Spleen (tissue), 13 donors: ENCODE measurements at places on chromosomes 13 and 19. TPM values are rescaled to one million over a fixed set of nuclear protein-coding genes. Genes with fewer than 3 reads are reported as not detected.

GRCh38 chr13:45063261-45063860, 56.9 kb upstream of the GTF2F2 start:
- H3K4me3 ChIP-seq, result no peak overlapping the region
- no peak overlapping the region for H3K27ac ChIP-seq
- H3K36me3 ChIP-seq, result no peaks in the 10 kb centered on the region
- H3K27me3 ChIP-seq, result no peaks in the 10 kb centered on the region
- no peak for DNase-seq

DNA sequence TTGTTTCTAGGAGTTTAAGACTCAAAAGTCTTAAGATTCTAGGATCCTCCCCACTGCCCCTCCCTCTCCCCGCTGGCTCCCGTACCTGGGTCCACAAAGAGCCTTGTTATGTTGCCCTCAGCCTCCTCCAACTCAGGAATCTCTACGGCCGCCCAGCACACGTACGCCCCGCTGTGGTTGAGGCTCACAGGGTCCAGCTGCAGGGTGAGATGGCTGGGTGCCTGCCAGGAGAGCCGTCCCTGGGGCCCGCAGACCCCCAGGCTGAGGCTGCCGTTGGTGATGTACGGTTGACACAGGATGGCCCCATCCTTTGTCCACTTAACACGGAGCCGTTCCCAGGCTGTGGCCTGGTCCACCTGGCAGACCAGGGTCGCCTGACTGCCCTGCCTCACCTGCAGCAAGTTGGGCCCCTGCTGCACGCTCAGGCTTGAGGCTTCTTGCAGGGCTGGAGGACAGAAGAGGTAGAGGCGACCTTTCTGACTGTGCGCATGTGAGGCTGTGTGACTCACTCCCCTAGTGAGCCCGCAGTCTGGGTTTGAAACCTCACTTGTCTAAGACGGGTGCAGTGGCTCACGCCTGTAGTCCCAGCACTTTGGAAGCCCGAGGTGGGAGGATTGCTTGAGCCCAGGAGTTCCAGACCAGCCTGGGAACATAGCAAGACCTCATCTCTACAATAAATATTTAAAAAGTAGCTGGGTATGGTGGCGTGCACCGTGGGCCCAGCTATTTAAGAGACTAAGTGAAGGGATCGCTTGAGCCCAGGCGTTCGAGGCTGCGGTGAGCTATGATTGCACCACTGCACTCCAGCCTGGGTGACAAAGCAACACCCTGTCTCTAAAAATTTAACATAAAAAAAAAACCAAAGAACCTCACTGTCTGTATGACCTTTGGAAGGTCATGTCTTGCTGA, 4.0 kb downstream of the TMIGD2 start:
- H3K4me3 ChIP-seq, result no peak overlapping the region
- H3K36me3 ChIP-seq, result no peaks in the 10 kb centered on the region
- no peak for DNase-seq
- H3K27me3 ChIP-seq, result peaks cover 43% of the 10 kb centered on the region

Gene IRF3
- 87.9 TPM for total RNA-seq

DNA sequence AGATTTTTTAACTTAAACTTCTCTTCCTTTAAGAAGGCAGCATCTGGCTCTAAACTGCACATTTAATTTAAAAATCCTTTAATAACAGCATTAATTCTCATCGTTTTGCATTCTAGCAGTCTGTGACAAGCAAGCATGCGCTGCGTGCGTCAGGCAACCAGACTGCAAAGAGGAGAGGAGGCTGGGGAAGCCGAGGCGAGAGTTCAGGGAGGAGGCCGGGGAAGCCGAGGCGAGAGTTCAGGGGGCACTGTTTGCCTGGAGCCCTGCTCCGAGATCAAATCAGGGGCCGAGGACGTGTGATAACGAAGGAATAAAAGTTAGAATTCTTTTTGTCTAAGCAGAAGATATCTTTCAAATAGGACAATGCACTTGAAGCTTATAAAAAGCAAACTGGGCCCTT, 435.7 kb downstream of the EFNB2 start:
- H3K36me3 ChIP-seq, result no peaks in the 10 kb centered on the region
- H3K27me3 ChIP-seq, result no peaks in the 10 kb centered on the region

- no peaks in the 10 kb centered on the region for H3K36me3 ChIP-seq
- H3K4me3 ChIP-seq, result no peak overlapping the region
- DNase-seq, result no peak
- H3K4me1 ChIP-seq, result no peaks in the 10 kb centered on the region
- no peak overlapping the region for H3K27ac ChIP-seq
Measured at GRCh38 chr13:44163108-44163507, 210.5 kb upstream of the SERP2 start.

- DNase-seq, result peak; percentile 59
- no peak overlapping the region for H3K27ac ChIP-seq
- H3K4me3 ChIP-seq, result peak overlapping the region; percentile 55
- H3K27me3 ChIP-seq, result peaks cover 14% of the 10 kb centered on the region
Measured at GRCh38 chr13:113129480-113129879, 6.9 kb downstream of the F10 start.

- no peaks in the 10 kb centered on the region for H3K27me3 ChIP-seq
- H3K4me3 ChIP-seq, result no peak overlapping the region
- H3K27ac ChIP-seq, result no peak overlapping the region
- peaks cover 12% of the 10 kb centered on the region for H3K36me3 ChIP-seq
Measured at GRCh38 chr19:43584484-43584883, 8.9 kb downstream of the PINLYP start.

DNA sequence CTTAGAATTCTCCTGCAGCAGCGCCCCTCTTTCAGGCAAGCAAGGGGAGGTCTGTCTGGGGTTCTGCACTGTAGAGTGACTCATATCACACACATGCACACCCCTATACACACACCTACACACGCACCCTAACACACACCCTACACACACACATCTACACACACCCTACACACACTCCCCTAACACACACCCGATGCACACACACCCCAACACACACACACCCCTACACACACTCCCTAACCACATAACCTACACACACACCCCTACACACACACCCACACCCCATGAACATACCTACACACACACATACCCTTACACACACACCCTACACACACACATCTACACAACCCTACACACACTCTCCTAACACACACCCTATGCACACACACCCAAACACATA, 493.2 kb downstream of the IRS2 start:
- no peak overlapping the region for H3K4me3 ChIP-seq
- H3K4me1 ChIP-seq, result no peaks in the 10 kb centered on the region
- no peaks in the 10 kb centered on the region for H3K36me3 ChIP-seq
- no peaks in the 10 kb centered on the region for H3K27me3 ChIP-seq
- DNase-seq, result no peak

- H3K4me1 ChIP-seq, result no peaks in the 10 kb centered on the region
- no peaks in the 10 kb centered on the region for H3K27me3 ChIP-seq
- H3K27ac ChIP-seq, result no peak overlapping the region
- H3K36me3 ChIP-seq, result no peaks in the 10 kb centered on the region
- no peak overlapping the region for H3K4me3 ChIP-seq
- no peak for DNase-seq
Measured at GRCh38 chr13:34278780-34279179, 460.8 kb downstream of the RFC3 start.

GRCh38 chr19:13215572-13216380, 65.6 kb downstream of the IER2 start:
- DNase-seq, result no peak
- peak overlapping the region; percentile 81 for H3K27ac ChIP-seq
- H3K36me3 ChIP-seq, result no peaks in the 10 kb centered on the region
- no peaks in the 10 kb centered on the region for H3K27me3 ChIP-seq
- peaks cover 8% of the 10 kb centered on the region for H3K4me1 ChIP-seq
- H3K4me3 ChIP-seq, result peak overlapping the region; percentile 8

- peaks cover 11% of the 10 kb centered on the region for H3K4me1 ChIP-seq
- no peak overlapping the region for H3K27ac ChIP-seq
- H3K36me3 ChIP-seq, result no peaks in the 10 kb centered on the region
- DNase-seq, result peak; percentile 67
- H3K4me3 ChIP-seq, result peak overlapping the region; percentile 29
- H3K27me3 ChIP-seq, result peaks cover 100% of the 10 kb centered on the region
Measured at GRCh38 chr13:112065867-112066623, 904 bp upstream of the SOX1 start.

DNA sequence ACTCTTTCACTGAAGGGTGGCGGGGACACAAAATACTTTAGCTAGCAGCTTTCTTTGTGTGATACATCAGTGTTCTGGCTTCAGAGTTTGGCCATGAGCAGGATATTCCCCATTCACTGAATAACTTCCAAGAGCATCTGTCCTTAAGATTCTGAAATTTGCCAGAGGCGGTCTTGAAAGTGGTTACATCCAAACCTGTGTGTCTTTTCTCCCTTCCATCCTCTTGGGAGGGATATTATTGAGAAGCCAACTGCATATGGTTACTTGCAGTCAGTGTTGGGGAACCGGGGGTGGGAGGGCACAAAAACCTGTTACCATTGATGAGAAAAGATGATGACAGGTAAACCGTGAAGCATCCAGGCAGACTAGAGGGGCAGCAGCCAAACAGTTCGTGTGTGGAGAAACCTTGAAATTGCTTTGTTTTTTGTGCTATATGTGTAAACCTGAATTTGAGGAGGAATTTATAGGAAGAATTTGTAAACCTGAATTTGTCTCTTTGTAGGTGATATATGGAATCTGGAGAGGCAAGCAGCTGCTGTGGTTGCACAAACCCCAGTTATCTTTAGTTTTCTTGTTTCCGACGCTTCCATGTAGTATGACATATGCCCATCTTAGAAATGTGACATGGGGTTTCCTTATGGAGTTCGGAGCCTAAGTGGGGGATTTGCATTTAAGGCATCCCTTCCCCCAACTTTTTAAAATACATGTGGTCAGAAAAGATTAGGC, 104.8 kb downstream of the WDFY2 start:
- no peak overlapping the region for H3K27ac ChIP-seq
- H3K27me3 ChIP-seq, result no peaks in the 10 kb centered on the region
- H3K4me1 ChIP-seq, result no peaks in the 10 kb centered on the region
- no peak for DNase-seq
- no peak overlapping the region for H3K4me3 ChIP-seq

DNA sequence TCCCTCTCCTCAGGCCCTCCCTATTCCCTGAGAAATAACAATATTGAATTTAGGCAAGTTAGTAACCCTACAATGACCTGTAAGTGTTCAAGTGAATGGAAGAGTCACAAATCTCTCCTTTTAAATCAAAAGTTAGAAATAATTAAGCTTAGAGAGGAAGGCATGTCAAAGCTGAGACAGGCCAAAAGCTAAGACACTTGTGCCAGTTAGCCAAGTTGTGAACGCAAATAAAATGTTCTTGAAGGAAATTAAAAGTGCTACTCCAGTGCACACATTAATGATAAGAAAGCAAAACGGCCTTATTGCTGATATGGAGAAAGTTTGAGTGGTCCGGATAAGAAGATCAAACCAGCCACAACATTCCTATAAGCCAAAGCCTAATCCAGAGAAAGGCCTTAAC, 120.9 kb downstream of the RBM26 start:
- no peaks in the 10 kb centered on the region for H3K4me1 ChIP-seq
- H3K27ac ChIP-seq, result no peak overlapping the region
- H3K27me3 ChIP-seq, result no peaks in the 10 kb centered on the region
- no peaks in the 10 kb centered on the region for H3K36me3 ChIP-seq

Gene OR4F17
- total RNA-seq, result not detected

GRCh38 chr19:45099467-45100191, 6.7 kb downstream of the PPP1R37 start:
- no peaks in the 10 kb centered on the region for H3K27me3 ChIP-seq
- no peak overlapping the region for H3K27ac ChIP-seq
- H3K4me1 ChIP-seq, result peaks cover 18% of the 10 kb centered on the region
- H3K4me3 ChIP-seq, result no peak overlapping the region

DNA sequence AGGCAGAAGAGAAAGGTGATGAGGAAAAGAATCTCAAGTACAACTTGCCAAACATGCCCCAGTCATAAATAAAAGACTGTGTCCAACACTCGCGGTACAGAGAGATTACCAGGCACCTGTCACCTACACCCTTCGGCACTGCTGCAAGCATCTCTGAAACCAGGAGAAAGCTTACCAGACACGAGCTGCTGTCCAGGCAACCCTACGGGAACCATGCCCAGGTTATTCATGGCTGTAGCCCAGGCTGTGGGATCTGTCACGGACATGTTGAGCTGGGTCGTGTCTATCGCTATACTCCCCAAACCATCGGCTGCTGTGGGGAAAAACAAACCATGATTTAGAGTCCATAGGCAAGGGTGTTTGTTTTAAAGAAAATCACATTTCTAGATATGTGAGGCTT, 375.0 kb downstream of the ENOX1 start:
- DNase-seq, result no peak
- H3K4me3 ChIP-seq, result no peak overlapping the region
- H3K27ac ChIP-seq, result no peak overlapping the region
- H3K27me3 ChIP-seq, result no peaks in the 10 kb centered on the region
- no peaks in the 10 kb centered on the region for H3K4me1 ChIP-seq
- no peaks in the 10 kb centered on the region for H3K36me3 ChIP-seq

DNA sequence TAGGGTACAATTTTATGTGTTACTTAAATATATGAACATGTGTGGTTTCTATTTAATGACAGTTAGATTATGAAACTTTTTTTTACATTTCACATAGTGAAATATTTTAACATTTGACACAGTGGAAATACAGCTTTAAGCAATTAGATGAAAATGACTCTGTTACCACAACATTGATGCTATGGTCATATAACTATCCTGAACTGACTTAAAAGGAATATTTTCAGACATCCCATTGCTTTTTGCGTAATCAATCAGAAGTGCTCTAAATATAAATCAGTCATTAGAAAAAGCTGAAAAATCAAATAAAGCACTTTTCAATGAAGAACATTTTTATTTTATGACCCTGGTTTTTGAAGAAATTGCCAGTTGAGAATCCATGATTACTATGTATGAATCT, 80.3 kb downstream of the UFM1 start:
- DNase-seq, result no peak
- H3K36me3 ChIP-seq, result no peaks in the 10 kb centered on the region
- H3K4me3 ChIP-seq, result no peak overlapping the region
- H3K27me3 ChIP-seq, result no peaks in the 10 kb centered on the region
- H3K4me1 ChIP-seq, result no peaks in the 10 kb centered on the region
- H3K27ac ChIP-seq, result no peak overlapping the region

- H3K4me3 ChIP-seq, result no peak overlapping the region
- H3K27ac ChIP-seq, result no peak overlapping the region
- no peaks in the 10 kb centered on the region for H3K4me1 ChIP-seq
- H3K36me3 ChIP-seq, result no peaks in the 10 kb centered on the region
- DNase-seq, result peak; percentile 79
- no peaks in the 10 kb centered on the region for H3K27me3 ChIP-seq
Measured at GRCh38 chr13:90800082-90800746, 547.3 kb upstream of the MIR17HG start.

GRCh38 chr13:77703408-77703807, 5.9 kb downstream of the SLAIN1 start:
- H3K36me3 ChIP-seq, result peaks cover 12% of the 10 kb centered on the region
- H3K4me3 ChIP-seq, result no peak overlapping the region
- no peak for DNase-seq
- peaks cover 7% of the 10 kb centered on the region for H3K4me1 ChIP-seq

Gene MYH14
- 0.11 TPM for total RNA-seq

- H3K4me3 ChIP-seq, result no peak overlapping the region
- H3K36me3 ChIP-seq, result no peaks in the 10 kb centered on the region
- no peak for DNase-seq
- H3K4me1 ChIP-seq, result no peaks in the 10 kb centered on the region
Measured at GRCh38 chr13:99135591-99135990, 65.1 kb upstream of the UBAC2 start.

Gene ZNF534
- not detected for total RNA-seq
